CD8-positive, alpha-beta memory T cell (primary cell): ENCODE measurements at places on chromosomes 5 and 9. TPM values are rescaled to one million over a fixed set of nuclear protein-coding genes. Genes with fewer than 3 reads are reported as not detected.

DNA sequence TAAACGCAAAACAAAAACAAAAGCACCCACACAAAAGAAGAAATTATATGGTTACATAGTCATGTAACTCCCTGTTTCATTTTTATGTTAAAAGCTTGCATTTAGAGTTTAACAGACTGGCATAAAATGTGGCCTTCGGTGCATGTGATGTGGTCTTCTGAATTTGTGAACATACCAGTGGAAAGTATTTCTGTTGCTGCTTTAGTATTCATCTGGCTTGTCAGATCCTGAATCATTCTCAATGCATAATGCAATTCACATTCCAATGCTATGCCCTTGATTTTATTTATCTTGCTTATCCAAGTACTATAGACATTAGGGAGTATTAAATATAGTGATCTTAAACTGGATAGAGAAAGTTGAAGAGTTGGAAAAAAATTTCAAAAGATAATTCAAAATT lies 740.2 kb upstream of the ZNF608 start:
- DNase-seq, result no peak

GRCh38 chr9:121298689-121299466 lies 30.9 kb downstream of the GSN start:
- no peak for DNase-seq

GRCh38 chr5:79936002-79936645 lies 54.9 kb downstream of the MTX3 start:
- no peak for DNase-seq

DNA sequence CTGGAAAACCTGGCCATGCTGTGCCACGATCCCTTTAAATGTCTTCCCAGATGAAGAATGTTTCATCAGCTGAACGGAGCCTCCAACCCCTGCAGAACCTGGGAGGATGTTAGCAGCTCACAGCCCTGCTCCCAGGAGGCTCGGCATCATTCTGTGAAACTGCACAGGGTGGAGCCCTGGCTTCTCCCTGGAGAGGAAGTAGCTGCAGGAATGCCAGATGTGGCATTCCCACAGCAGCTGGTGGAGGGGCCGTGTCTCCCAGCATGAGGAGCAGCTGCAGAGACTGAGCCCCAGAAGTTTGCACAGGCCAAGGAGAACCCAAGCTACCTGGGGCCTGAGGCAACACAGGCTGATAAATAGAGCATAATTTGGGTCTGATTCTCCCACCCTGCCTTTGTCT lies 165.8 kb upstream of the MAP3K1 start:
- no peak for DNase-seq

The F2RL1 gene
- 2.1 TPM for total RNA-seq

DNA sequence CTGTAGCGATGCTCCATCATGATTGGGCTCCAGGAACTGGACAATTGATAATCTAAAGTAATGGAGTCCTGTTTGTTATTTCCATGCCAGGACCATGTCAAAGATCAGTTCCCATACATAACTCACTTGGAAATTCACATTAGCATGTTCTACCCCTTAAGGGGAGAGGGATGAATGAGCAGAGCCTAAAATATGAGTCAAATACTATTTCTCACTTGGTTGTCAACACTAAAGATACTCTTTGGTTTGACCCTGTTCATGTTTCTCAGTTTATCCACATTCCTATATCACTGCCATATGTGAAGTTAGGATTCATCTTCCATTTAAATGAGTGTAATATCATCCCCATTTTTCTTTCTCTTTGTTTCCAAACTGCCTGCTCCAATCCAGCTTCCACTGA lies 321.6 kb upstream of the PAPPA start:
- no peak for DNase-seq

DNA sequence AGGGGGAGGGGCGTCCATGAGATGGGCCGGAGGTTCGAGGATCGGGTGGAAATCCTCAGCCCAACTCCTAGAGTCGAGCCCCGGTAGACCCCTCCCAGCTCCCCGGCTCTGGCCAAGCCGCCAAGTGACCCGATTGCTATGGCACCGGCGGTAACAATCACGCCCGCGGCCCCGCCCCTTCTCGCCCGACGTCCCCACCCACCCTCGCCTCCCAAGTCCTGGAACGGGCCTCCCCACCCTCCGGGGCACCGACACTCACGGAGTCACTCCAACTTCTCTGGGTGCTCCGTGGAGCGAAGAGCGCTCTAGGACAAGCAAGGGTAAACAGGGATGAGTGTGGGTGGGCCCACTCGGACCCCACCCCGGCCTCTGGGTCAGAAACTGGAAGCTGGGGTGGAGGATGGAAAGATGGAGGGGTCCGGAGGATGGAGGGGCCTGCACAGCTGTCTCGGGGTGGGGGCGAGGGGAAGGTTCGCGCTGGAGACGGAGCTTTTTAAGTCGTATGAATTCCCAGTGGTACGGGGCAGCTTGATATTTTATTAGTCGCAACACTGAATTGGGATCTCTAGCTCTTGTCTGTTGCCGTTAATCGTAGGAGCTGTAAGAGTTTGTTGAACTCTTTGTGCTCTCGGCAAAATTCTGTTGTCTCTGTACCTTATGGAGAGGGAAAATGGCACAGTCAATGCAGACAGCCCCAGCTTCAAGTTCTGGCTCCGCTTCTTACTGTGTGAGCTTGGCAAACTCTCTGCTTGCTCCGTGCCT lies at the start of gene SPACA9:
Gene SPACA9, plus strand, starts transcription at position 204 of the 762 bp plus-strand sequence. CDS start 5,050 bp downstream, outside the sequence.
- peak; percentile 8 for DNase-seq

DNA sequence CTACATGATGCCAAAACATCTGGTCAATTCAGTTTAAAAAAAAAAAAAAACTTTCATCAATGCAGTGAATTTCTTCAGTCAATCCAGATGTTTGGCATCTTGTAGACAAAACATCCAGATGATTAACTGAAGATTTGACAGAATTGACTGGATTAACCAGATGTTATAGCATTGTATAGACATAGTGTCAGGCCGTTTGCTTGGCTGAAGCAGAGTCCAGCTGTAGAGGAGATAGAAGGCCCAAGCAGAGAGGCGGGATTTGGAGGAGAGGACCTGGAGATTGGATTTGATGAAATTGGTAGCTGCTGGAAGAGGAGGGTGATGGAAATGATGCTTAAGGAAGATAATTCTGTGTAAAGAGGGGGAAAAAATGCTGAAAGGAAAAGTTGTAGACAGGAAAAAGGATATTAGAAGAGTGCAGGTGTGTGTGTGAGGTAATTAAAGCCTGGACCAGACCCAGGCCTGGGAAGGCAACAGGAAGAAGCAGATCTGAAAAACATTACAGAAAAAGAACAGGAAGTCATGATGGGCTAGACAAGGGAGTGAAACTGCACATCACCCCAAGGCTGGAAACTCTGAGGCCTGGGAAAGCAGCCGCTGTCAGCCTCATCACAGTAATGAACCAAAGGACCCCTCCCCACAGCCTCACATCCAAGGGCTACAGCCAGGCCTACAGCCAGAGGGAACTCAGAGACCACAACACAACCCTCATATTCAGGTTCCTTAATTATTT lies 258.3 kb downstream of the CWC27 start:
- DNase-seq, result no peak

DNA sequence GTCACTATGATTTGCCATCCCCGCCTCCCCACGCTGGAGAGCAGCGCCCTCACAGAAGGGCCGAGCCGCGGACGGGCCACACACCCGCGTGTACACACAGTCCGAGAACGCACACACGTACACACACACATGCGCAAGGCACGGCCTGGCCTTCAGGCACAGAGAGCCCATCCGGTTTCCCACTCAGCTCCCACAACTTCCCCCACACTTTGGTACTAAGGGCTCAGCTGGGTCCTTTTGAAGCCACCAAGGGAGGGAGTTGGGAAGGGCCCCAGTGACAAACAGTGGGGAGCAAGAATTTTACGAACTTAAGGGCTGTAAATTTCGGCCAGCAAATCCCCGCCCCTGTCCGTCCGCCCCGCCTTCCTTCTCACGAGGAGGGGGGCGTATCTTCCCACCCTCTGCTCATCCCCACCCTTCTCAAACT lies 133.3 kb upstream of the HAND1 start:
- DNase-seq, result no peak

GRCh38 chr5:15690611-15691010 lies 190.6 kb downstream of the FBXL7 start:
- no peak for DNase-seq

The MELK gene
- total RNA-seq, result 51.6 TPM

DNA sequence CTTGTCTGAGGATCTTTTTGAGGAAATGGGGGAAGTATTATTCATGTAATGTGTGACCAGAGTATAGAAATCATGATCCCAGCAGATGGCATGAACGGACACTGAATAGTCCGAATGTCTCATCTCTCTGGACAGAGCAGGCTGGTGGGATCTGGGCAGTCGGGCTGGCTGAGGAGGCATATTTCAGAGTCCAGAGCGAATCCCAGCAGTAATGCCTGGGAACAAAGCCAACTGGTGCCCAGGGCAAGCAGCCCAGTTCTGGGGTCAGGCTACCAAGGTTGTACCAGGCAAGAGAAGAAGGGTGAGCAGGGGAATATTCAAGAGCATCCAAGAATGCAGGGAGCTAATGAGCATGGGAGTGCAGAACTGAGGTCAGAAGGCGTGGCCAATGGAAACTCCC lies 306.4 kb downstream of the ZSWIM6 start:
- DNase-seq, result no peak

DNA sequence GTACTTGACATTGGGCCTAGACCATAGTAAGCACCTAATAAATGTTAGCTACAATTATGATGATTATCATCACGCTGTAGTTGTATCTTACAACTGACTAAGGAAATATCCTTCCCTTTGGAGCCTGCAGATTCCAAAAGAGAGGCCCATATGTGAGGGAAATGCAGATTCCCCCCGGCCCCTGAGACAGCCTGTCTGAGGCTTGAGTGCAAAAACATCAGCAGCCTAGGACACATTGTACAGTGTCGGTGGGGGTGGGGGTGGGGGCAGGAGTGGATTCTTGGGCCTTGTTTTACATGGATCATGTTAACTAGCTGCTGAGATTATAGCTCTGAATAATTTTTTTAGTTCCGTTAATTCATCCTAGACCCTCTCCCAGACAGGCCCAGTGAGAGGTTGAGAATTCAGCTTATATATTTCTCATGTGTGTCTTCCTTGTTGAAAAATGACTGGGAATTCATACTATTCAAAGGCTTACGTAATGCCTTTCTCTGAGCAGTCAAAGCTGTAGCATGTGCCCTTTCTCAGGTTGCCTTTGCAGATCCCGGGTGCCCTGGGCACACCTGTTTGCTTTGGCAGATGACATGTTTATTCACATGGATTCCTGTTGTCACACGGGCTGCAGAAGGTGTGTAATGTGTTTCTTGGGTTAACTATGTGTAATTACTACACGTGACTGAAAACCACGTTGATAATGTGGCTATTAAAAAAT lies 262.8 kb downstream of the NR3C1 start:
- no peak for DNase-seq

DNA sequence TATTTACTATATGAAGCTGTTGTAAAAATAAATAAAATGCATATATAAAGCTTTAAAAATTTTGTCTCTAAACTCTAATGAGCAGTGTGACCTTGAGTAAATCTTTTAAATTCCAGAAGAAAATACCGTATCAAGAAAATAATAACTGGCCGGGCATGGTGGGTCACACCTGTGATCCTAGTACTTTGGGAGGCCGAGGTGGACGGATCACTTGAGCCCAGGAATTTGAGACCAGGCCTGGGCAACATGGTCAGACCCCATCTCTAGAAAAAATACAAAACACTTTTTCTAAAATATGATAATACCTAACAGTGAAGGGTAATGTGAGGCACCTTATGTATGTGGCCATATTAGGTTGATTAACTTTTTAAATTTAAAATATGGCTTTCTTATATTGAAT lies 8.5 kb downstream of the CPEB4 start:
- DNase-seq, result no peak

The ROR2 gene
- not detected for total RNA-seq

The DIMT1 gene
- 58.9 TPM for total RNA-seq

The CAMK2A gene
- total RNA-seq, result not detected

The SLC36A3 gene
- not detected for total RNA-seq

- DNase-seq, result no peak
Observed at GRCh38 chr5:33311893-33312292, 128.9 kb upstream of the TARS1 start.

DNA sequence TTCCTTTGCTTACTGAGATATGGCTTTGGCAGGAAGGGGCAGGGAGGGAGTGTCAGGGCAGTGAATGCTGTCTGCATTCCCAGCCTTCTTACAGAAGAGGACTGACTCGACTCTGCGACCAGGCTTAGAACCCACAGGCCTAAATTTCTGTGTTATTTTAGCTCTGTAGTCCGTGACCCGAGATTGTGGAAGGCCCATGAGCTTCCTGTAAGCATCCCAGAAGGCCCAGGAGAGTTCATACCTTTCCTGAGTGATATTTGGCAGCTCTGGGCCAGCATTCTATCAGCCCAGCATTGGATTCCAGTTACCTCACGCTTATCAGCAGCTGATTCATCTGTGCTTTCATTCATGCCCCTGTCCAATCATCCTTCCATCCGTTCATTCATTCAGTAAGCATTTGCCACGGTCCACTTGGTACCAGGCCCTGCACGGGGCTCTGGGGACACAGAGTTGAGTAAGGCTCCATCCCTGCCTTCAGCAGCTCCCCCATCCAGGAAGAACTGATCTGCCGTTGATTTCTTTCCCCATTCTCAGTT lies 28.2 kb upstream of the RPL26L1 start:
- DNase-seq, result no peak

The ERAP2 gene
- 37.0 TPM for total RNA-seq

DNA sequence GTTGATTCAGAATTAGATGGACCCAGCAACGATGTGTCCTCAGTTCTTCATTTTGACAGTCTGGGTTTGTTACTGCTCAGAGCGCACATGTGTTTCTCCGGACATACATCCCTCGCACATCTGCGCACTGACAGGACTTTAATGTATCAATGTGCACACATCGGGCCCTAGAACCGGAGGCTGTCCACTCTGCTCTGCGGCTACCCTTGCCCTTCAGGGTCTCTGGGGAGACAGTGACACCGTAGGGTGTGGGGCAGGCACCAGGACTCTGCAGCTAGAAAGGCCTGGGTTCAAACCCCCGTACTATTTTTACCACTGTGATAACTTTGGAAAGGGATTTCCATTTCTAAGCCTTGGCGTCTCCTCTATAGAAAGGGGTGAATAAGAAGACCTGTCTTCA lies 23.5 kb upstream of the LPCAT1 start:
- DNase-seq, result no peak

DNA sequence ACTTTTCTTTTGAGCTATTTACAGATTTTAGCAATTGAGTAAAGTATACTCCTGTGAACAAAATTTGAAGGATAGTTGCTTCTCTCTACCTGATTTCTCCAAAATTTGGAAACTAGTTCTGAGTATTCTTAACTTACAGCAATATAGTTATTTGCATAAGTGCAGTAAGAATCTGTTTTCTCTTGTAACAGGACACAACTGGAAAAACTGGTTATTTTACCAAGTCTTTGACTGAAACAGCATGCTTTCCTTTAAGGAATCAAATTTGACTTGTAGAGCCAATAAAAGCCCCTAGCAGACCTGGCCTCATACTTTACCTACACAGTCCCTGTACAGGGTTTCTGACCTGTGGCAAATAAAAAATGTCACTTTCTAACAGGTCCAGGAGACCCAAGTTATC lies 301.9 kb upstream of the POU5F2 start:
- no peak for DNase-seq
